ENCODE measurements at places on chromosomes 5 and 9. TPM values are rescaled to one million over a fixed set of nuclear protein-coding genes. Genes with fewer than 3 reads are reported as not detected.

DNA sequence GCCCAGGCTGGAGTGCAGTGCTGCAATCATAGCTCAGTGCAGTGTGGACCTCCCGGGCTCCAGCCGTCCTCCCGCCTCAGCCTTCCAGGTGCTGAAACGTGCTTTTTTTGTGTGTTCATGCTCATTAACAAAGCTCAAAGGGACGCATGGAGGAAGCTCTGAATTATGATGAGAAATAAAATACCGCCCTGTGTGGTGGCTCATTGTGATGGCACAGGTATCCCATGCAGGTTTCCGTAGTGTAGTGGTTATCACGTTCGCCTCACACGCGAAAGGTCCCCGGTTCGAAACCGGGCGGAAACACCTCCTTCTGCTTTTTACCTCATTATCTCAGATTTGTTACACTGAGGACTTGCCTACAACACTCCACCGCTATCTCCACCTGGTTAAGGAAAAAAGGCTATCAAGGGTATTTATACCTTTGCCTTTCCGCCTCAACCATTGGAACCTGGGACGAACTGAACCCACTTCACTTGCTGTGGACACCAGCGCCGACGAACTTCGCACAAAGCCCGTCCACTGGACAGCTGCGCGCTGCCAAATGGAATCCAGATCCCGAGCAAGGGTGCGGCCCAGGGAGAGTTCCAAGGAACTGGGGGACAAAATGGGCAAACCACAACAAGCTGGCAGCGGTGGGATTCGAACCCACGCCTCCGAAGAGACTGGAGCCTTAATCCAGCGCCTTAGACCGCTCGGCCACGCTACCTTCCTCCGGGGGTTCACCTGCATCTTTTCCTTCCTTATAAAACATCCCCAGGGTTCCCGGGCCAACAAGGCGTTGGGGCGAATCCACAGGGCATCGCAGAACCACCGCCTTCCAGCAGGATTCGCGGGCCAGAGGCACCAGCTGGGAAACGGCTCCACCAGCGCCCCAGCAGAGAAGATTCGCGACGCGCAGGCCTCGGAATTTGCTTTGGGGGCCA lies 26.3 kb downstream of the OR2V2 start:
- peaks cover 82% of the 10 kb centered on the region for H3K27me3 ChIP-seq
- H3K4me3 ChIP-seq = no peak overlapping the region
- peaks cover 13% of the 10 kb centered on the region for H3K4me1 ChIP-seq
- H3K36me3 ChIP-seq = no peaks in the 10 kb centered on the region
- no peak for DNase-seq

DNA sequence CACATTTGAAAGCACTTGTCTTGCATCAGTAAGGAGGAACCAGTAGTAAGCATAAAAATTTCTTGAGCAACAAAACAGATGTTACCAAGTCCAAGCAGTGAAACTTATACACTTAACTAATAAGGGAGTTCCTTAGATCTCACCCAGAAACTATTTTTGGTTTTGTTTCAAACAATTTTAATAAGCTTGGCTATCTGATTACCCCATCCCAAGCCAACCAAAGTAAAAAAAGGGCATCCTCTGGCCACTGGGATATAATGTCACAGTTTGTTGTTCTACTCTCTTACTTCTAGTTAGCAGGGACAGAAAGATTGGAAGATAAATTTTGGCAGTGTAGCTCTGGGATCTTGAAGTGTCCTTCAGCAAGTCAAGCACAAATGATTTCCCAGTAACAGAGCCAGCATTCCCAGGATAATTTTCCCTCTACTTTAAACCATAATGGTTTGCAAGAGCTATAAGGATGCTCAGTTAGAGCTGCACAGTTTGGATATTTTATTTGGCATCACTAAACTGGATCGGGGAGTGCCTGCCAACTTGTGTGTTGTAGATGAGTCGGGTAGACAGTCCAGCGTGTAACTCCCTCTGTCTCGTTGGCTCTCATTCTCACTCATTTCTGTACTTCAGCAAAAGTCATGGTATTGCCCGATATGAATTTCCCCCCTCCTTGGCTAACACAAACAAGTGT lies 161.9 kb upstream of the HMHB1 start:
- H3K4me1 ChIP-seq = peaks cover 11% of the 10 kb centered on the region
- H3K4me3 ChIP-seq = no peak overlapping the region
- no peaks in the 10 kb centered on the region for H3K27me3 ChIP-seq
- peak overlapping the region; percentile 57 for H3K27ac ChIP-seq
- DNase-seq = no peak

DNA sequence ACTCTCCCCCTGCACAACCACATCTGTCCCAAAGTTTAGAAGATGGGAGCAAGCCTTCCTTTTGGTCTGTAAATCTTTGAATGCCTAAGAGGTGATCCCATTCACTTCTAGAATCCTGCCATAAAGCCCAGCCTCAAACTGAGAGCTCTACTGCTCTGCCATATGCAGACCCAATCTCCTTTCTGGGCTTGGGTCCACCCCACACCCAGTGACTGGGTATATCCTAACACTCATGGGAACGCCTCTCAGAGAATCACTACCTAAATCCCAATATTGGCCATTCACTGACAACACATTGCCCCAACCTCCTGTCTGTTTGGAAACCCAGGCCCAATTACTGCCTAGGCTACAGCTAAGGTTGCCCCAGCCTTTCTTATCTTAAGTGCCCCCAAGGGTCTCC lies 90.7 kb downstream of the MAMDC2 start:
- no peak for DNase-seq
- H3K27me3 ChIP-seq = no peaks in the 10 kb centered on the region
- H3K4me1 ChIP-seq = no peaks in the 10 kb centered on the region
- no peak overlapping the region for H3K27ac ChIP-seq
- no peak overlapping the region for H3K4me3 ChIP-seq
- no peaks in the 10 kb centered on the region for H3K36me3 ChIP-seq

- DNase-seq = no peak
- no peaks in the 10 kb centered on the region for H3K4me1 ChIP-seq
- H3K4me3 ChIP-seq = no peak overlapping the region
- H3K27ac ChIP-seq = no peak overlapping the region
- no peaks in the 10 kb centered on the region for H3K36me3 ChIP-seq
- no peaks in the 10 kb centered on the region for H3K27me3 ChIP-seq
Measured at GRCh38 chr5:165457859-165458481, 1952.6 kb downstream of the MAT2B start.

- H3K36me3 ChIP-seq = peaks cover 8% of the 10 kb centered on the region
- no peaks in the 10 kb centered on the region for H3K27me3 ChIP-seq
- DNase-seq = no peak
- H3K4me1 ChIP-seq = peaks cover 19% of the 10 kb centered on the region
Measured at GRCh38 chr9:34334337-34334824, 5.0 kb downstream of the NUDT2 start.

GRCh38 chr5:142952229-142952628 lies 182.1 kb downstream of the ARHGAP26 start:
- no peaks in the 10 kb centered on the region for H3K36me3 ChIP-seq
- H3K4me1 ChIP-seq = no peaks in the 10 kb centered on the region
- no peak overlapping the region for H3K4me3 ChIP-seq
- no peaks in the 10 kb centered on the region for H3K27me3 ChIP-seq
- H3K27ac ChIP-seq = no peak overlapping the region

ST6GALNAC4 gene
- total RNA-seq = 25.2 TPM

DNA sequence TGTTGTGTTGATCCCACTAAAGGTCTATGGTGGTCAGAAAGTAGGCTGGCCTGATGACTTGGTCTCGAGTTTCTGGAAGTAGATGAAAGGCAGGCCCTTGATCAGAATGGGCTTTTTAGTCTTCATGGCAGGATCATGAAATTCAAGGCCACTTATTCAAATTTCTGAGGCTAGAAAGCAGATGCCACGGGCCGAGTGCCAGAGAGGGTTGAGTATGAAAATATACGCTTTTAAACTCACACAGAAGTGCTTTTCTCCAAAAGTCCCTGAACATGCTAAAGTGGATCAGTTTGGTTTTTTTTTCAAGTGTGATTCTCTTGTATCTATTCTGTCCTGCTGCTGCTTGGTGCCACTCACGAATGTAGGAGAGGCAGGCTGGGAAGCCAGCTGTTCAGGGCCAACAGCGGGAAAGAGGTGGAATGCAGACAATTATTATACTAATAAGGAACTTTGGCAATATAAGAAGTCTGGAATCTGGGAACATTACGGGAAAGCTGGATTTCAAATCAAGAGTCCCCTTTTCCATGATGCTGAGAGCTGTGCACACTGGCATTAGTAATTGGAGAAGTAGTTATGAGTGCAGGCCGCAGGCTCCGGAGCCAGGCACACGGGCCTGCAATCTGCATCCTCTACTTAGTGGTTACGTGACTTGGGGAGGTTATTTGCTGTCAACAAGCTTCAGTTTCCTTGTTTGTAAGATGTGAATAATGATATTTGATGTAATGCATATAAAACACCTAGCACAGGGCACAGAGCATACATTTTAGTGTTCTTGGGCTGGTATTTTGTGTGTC lies 95.8 kb downstream of the LMNB1 start:
- H3K4me1 ChIP-seq = peaks cover 8% of the 10 kb centered on the region
- H3K36me3 ChIP-seq = no peaks in the 10 kb centered on the region
- H3K4me3 ChIP-seq = no peak overlapping the region
- H3K27me3 ChIP-seq = no peaks in the 10 kb centered on the region

- H3K27me3 ChIP-seq = no peaks in the 10 kb centered on the region
- no peak overlapping the region for H3K4me3 ChIP-seq
- peaks cover 16% of the 10 kb centered on the region for H3K4me1 ChIP-seq
Measured at GRCh38 chr9:84759300-84759750, 89.8 kb downstream of the NTRK2 start.

GRCh38 chr9:112337547-112337946 lies 4.1 kb upstream of the PTBP3 start:
- H3K4me1 ChIP-seq = peaks cover 8% of the 10 kb centered on the region
- H3K27me3 ChIP-seq = no peaks in the 10 kb centered on the region
- no peak overlapping the region for H3K4me3 ChIP-seq

- no peaks in the 10 kb centered on the region for H3K4me1 ChIP-seq
- no peak overlapping the region for H3K4me3 ChIP-seq
- H3K27me3 ChIP-seq = no peaks in the 10 kb centered on the region
Measured at GRCh38 chr9:14831074-14831473, 79.2 kb downstream of the FREM1 start.

Measured in suprapubic skin (tissue), 4 donors.